ENCODE measurements at places on chromosomes 7 and 10.

- peak; percentile 77 for DNase-seq
These were observed 145.3 kb upstream of the PRSS1 start for GRCh38 chr7:142603870-142604448.

DNA sequence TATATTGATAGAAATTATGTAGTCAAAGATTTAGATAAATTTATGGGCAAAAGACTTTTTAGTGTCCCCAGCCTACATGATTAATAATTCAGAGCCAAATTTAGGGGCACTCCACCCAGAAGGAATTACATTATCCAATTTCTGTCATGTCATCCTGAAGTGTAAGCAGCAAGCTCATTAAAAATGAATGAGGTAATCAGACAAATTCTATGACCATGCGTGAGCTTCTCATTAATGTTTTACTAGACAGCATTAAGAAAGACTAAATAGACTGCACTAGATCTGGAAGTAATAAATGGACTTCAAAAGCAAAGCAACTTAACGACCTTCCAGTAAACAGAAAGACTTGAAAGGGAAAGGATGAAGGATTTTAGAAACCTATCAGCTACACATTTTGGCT lies 22.7 kb upstream of the TRUB1 start:
- no peak for DNase-seq

DNA sequence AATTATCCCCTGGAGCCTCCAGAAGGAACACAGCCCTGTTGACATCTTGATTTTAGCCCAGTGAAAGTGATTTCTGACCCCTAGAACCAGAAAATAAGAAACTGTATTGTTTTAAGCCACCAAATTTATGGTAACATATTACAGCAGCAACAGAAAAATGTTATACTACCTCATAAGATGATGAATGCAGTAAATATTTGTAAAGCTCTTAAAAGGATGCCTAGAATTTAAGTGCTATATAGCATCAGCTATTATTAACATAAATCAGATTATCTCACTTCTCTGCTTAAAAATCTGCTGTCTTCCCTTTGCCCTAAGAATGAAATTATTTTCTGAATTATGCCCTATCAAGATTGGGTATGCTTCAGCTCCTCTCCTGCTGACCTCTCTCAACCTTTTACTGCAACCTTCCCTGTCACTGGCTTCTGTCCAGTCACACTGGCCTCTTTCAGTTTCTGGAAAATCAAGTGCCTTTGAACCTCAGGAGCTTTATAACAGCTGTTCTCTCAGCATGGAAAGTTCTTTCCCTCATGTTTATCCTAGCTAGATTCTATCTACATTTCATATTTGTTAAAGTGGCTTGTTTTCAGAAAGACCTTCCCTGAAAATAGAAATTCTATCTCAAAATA lies 78.9 kb downstream of the GPR37 start:
- DNase-seq: no peak

GRCh38 chr7:100406767-100407166 lies 21.7 kb downstream of the ZCWPW1 start:
- DNase-seq: no peak

DNA sequence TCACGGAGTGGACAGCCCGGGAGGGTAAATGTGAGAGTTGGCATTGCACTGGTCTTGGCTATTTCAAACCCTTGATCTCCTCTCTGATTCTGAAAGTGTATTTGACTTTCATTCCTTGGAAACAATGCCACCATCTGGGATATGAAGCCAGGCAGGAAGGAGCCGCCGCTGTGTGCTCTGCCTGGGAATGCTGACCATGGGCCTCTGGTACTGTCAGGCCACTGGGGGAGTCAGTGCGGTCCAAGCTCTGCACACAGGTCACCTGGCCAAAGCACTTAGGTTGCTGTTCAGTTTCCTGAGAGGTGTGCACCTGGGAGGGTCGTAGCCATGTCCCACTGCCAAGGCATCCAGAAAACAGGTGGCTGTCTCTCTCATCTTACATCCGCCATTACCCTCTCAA lies 68.5 kb upstream of the SHH start:
- DNase-seq: no peak

GRCh38 chr7:154960063-154960790 lies 42.7 kb downstream of the PAXIP1 start:
- no peak for DNase-seq

DNA sequence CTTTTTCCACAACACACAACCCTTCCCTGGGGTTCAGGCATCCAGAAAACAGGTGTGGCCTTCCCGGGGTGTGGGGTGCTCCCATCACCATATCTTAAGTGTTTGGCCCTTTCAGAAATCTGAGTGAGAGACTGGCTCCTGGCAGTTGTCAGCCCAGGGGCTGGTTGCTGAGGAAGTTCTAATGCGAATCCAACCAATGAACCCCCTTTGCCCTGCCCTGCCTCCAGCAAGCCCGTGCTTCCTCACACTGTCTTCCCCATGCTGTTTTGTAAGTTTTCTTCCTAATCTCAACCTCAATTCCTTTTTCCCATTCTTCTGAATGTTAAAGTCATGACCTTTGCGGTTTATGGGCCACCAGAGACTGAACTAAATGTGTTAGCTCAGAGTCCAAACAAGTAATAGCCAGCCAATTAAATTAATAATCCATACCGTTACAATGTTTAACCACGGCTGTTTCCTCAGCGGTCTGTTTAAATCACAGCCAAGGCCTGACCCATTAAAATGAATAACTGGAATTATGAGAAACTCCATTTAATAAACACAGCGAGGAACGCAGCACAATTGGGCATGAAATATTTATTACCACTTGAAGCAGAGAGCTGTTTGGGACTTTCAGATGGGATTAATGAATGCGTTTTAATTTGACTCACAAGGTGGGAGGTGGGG lies 90.9 kb upstream of the TCF7L2 start:
- DNase-seq: no peak

DNA sequence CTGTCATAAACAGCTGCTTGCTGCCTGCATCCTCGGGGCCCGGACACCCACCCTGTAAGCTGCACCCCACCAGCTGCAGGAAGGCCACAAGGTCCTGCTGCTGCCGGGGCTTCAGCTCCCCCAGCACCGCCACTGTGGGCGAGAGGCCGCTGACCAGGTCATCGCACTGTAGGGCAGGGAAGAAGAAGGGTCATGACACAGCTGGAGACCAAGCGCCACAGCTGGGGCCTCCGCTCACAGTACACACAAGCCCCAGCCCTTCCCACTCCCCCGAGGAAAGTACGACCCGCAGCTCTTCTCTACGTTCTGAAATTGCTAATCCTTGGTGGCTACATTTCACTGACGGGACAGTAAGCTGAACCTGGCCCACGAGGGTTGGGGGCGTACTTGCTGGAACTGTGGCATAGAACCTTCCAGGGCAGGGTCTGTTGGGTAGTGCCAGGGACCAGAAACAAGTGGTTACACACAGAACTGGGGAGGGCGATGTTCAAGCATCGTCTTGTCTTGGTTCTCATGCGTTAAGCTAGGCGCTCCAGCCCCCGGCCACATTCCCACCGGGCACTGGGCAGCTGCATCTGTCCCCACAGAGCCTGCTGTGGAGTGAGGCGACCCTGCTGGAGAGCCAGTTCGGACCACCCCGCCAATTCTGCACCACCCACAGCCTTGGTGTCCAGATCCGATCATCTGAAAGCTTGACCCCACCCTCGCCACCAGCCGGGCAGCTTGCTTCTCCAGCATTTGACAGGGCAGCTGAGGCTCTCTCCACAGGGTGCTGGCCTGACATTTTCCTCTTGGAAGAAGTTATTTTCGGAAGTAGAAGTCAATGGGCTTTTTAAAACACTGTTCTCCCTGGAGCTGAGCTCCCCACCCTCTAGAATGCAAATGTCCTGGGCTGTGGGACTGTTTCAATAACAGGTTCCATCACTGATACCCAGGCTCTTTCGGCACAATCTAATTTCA lies 50.8 kb downstream of the GSDME start:
- DNase-seq: no peak

Measured in SK-N-DZ (cell line).